Lung microvascular endothelial cell (primary cell): ENCODE measurements at places on chromosomes 4 and X. TPM values are rescaled to one million over a fixed set of nuclear protein-coding genes. Genes with fewer than 3 reads are reported as not detected.

LARP1B gene
- total RNA-seq, result 8.5 and 13.5 TPM in 2 replicates

TMPRSS11D gene
- total RNA-seq, result under 0.01 TPM in 2 replicates

TCEAL7 gene
- 0.22 TPM in 1 of 2 replicates, not detected in the other for total RNA-seq

UGT2B11 gene
- total RNA-seq, result not detected in 2 replicates

CDKN2AIP gene
- 10.2 and 13.7 TPM in 2 replicates for total RNA-seq

MAOB gene
- total RNA-seq, result not detected in 2 replicates

RIBC1 gene
- under 0.01 TPM in 1 of 2 replicates, not detected in the other for total RNA-seq

TCEANC gene
- total RNA-seq, result 0.65 and 3.2 TPM in 2 replicates

UGT2B10 gene
- not detected in 2 replicates for total RNA-seq

TNIP3 gene
- total RNA-seq, result 0.20 and 0.22 TPM in 2 replicates

CCKAR gene
- total RNA-seq, result not detected in 2 replicates

DSPP gene
- total RNA-seq, result not detected in 2 replicates

GRCh38 chr4:183571350-183571941 lies 66.6 kb downstream of the ING2 start:
- no peak for DNase-seq

DNA sequence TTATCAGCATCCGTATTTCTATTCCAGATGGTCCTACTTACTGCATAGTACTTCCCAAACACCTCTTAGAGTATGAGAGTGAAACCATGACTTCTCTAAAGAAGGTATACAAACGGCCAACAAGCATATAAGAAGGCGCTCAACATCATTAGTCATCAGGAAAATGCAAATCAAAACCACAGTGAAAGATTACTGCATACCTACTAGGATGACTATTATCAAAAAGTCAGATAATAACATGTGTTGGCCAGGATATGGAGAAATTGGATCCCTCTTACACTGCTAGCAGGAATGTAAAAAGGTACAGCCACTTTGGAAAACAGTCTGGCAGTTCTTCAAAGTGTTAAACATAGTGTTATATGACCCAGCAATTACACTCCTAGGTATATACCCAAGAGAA lies 215.3 kb upstream of the CXorf66 start:
- DNase-seq, result no peak

DNA sequence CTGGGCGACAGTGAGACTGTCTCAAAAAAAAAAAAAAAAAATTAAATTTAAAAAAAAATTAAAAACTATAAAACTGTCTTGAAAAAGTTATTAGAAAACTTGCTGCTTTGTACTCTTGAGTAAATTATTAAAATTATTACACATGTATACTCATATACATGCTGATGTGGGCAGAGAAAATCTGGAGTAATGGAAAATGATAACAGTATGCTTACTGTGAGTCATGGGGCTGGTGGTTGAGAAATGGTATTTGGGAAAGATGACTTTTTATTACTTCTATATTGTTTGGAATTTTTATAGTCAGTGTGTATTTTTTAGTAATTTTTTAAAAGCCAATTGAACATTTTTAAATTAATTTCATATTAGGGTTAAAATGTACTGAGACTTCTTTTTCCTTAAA lies 7.5 kb downstream of the YY2 start:
- no peak for DNase-seq

DNA sequence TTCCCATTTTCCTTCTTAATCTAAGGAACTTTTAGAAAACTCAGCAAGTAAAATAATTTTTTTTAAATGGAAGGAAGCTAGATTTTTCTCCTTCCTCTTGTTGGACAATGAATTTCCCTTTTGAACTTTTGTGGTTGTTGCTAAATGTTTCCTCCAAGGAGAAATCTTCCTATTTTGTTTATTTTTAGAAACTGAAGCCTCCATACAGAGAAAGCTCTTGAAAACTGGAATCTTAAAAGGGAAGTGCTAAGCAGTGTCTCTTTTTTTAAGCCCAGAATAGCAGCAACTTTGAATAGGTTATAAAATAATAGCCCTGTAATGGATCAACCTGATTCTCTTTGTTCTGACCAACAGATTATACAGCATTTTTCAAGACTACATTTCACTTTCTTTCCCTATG lies 15.1 kb upstream of the DCLK2 start:
- DNase-seq, result no peak

DNA sequence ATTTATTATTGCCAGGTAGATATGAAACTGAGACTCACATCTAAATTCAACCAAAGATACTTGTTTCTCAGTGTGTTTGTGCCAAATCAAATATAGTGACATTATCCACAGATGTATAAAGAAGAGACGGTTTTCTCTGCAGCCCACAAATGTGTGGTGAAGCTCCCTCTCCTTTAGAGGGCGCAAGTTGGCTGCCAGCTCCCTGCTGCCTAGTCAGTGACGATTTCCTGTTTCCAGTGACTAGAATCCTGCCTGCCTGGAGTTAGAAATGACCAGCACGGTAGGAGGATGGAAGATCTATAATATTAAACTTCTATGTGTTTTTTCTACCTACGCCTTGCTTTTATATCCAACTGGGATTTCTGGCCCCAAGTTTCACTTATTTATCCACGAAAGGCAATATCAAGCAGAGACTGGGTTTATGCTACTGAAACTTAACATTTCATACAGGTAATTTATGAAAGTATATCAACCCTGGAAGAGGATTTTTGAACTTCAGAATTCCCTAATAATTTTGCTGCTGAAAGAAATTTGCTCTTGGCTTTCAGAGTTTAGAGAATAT lies 1793.7 kb upstream of the TENM3 start:
- no peak for DNase-seq

- peak; percentile 71 for DNase-seq
These were observed 138.0 kb downstream of the RPA4 start for GRCh38 chrX:97021680-97022079.

DNA sequence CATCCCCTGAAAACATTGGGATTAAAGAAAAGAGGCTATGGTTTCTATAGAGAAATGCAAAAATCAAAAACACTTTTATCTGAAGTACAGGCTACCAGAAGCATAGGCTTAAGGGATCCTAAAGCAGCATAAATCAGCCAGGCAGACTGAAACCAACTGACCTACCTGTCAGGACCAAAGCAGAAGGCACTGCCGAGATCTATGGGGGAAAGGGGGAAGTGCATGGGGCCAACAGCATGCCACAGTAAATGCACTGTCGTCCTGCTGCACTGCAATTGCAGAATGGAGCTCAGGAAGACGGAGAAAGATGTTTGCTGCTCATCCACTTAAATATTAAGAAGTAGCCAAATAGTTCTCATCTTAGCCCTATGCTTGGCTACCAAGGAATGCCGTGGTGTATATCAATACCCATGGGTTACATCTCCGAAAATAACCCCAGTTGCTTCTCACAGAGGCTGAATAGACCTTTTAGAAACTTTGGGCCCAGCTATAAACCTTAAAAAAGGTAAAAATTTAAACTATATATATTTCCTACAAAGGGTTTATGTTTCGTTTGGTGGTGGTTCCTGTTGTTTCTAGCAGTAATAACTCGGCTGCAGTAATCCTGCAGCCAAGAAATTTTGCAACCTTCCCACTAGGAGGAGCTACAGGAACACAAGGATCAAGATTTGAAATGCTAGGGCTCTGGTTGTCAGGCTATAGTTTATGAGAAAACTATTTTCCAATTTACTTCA lies 312.2 kb upstream of the DIAPH2 start:
- DNase-seq, result peak; percentile 71

GRCh38 chrX:154097003-154097588 lies 421 bp downstream of the MECP2 start:
- DNase-seq, result peak; percentile 84

DNA sequence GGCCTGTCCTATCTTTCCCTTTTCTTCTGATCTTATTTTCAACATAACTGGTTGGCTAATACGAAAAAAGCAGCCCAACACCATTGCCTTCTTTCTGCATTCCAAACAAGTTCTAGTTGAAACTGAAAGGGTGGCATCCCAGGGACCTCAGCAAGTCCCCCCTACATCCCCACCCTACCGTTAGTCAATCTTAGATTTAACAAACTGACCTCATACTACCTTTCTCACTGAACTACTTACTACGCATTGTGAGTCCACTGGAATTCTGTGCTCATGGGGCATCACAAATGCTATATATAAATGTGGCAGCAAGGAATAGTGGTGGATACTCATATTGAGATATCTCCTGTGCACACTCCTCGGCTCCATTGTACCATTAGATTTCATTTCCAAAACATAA lies 33.1 kb upstream of the FGF5 start:
- no peak for DNase-seq

DNA sequence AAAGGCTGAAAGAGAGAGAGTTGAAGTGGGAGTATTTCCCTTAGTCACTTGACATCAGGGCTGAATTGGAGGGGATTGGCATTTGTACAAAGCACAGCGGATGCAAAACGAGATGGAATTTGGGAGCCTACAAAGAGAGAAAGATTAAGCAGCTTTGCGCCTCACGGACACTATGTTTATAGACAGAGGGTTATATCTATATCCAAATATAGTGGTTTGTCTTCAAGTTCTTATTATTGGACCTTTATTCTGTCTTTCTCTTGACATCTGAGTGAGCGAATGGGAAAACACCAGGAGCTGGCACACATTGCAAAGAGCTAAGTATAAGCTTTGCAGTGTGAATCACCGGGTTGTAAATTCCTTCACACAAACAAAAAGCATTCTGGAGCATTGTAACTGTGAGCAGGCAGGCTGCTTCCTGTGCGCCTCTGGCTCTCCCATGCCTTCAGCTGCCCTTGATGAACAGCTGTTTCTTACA lies 500.2 kb downstream of the STIM2 start:
- no peak for DNase-seq

DNA sequence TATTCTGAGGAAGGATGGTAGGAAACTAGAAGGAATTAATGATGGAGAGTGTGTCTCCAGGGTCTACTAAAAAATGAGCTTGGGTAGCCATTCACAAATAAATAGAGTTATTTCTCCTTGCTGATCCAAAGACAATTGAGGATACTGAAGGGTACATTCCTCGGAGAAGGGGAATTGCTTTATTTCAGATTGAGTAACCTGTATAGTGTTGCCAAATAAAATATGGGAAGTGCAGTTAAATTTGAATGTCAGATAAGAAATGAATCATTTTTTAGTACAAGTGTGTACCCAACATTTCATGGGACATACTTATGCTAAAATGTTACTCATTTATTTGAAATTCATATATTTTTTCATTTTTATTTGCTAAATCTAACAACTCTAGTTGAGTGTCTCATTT lies 16.0 kb upstream of the VSIG1 start:
- no peak for DNase-seq

GRCh38 chr4:19739101-19739651 lies 512.5 kb upstream of the SLIT2 start:
- peak; percentile 95 for DNase-seq
